Camera-type eye (tissue), 1 donor: ENCODE measurements at places on chromosomes 4 and X. TPM values are rescaled to one million over a fixed set of nuclear protein-coding genes. Genes with fewer than 3 reads are reported as not detected.

Gene AMMECR1
- total RNA-seq: 13.1 TPM

Gene MND1
- total RNA-seq: 4.0 TPM

Gene DNAAF6
- total RNA-seq: not detected

Gene MAMLD1
- total RNA-seq: 5.6 TPM

Gene NLGN3
- total RNA-seq: 20.5 TPM

Gene CXorf51A
- total RNA-seq: not detected

Gene APOOL
- total RNA-seq: 17.0 TPM

Gene XKRX
- total RNA-seq: 0.77 TPM

Gene GC
- not detected for total RNA-seq

Gene NLGN4X
- total RNA-seq: 39.9 TPM

Gene PAGE5
- not detected for total RNA-seq

Gene RAB33A
- 8.0 TPM for total RNA-seq

Gene LPAR4
- 7.6 TPM for total RNA-seq

Gene MAGEB2
- not detected for total RNA-seq

Gene NPNT
- total RNA-seq: 55.7 TPM

Gene STOX2
- 40.6 TPM for total RNA-seq

Gene PARM1
- total RNA-seq: 47.4 TPM

Gene SORBS2
- 185 TPM for total RNA-seq

Gene SPANXA2
- total RNA-seq: not detected

Gene BEND2
- 0.27 TPM for total RNA-seq

Gene ABLIM2
- 13.5 TPM for total RNA-seq

Gene F8A2
- total RNA-seq: not detected

Gene PAK3
- 31.3 TPM for total RNA-seq

Gene TCEAL9
- 84.4 TPM for total RNA-seq

Gene ADH1C
- 1.3 TPM for total RNA-seq

Gene SHISA3
- 1.5 TPM for total RNA-seq

Gene KIF4A
- 7.6 TPM for total RNA-seq

Gene AKAP4
- not detected for total RNA-seq

Gene TEX13C
- not detected for total RNA-seq

Gene MAOA
- 58.4 TPM for total RNA-seq

Gene GABRQ
- total RNA-seq: 1.6 TPM

Gene EDA
- total RNA-seq: 9.0 TPM

Gene ADAMTS3
- total RNA-seq: 11.3 TPM
